ENCODE measurements at places on chromosomes 2 and 18.

- no peak for DNase-seq
These were observed 35.5 kb downstream of the ICOS start for GRCh38 chr2:203972066-203972465.

DNA sequence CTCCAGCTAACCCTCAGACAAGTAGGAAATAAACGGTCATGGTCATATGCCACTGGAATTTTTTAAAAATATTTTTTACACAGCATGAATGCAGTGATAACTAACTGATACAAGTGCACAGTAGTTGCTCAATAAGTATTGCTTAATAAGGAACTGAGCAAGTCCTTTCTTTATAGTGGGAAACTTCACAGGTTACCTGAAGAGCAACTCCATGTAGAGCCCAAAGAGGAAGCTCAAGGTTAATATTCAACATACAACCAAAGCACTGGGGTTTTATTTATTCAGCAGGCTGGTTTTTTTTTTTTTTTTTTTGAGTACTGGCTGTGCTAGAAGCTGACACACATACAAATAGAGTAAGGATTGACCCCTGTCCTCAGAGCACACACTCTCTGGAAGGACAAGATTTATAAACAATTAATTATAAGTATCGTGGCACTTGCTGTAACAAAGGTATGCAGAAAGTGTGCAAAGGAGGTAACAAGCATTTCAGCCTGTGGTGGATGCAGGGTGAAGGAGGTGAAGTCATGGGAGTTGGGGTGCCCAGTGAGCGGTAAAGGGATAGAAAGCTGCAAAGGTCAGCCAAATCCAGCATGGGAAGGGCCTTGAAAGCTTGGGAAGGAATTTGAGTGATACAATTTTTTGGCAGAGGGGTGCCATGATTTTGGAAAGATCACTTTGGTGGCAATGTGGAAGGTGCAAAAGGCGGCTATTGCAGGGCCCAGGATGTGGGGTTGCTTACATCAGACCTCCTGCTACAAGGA lies 52.7 kb downstream of the ATOH8 start:
- DNase-seq = no peak

DNA sequence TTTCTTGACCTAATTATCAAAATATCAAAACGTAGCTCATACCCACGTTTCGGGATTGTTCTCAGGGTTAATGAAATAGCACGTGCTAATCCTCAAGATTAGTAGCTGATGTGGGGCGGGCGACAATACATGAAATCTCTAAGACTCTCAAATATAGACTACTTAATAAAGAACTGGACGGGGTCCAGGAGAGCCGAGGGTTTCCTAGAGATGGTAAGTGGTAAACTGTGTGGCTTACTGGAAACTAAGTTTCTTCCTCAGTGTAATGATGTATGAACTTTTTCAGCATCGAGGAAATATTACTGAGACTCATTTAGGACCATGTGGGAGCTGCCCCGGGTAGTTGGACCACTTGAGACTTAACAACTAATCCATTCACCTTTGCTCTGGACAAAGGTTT lies 453.3 kb upstream of the SALL3 start:
- DNase-seq = no peak

GRCh38 chr2:16738361-16739225 lies 73.0 kb upstream of the CYRIA start:
- DNase-seq = no peak

- no peak for DNase-seq
These were observed 227.7 kb upstream of the ZEB2 start for GRCh38 chr2:144747571-144747970.

- DNase-seq = no peak
These were observed 126.1 kb downstream of the CTNNA2 start for GRCh38 chr2:79638954-79639353.

DNA sequence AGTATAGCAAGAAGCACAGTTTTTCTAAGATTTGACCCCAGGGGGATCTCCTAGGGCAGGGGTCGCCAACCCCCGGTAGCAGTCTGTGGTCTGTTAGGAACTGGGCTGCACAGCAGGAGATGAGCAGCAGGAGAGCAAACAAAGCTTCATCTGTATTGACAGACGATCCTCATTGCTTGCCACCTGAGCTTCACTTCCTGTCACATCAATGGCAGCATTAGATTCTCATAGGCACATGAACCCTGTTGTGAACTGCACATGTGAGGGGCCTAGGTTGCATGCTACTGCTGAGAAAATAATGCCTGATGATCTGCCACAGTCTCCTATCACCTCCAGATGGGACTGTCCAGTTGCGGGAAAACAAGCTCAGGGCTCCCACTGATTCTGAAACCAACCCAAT lies 136.2 kb downstream of the RGPD3 start:
- no peak for DNase-seq

DNA sequence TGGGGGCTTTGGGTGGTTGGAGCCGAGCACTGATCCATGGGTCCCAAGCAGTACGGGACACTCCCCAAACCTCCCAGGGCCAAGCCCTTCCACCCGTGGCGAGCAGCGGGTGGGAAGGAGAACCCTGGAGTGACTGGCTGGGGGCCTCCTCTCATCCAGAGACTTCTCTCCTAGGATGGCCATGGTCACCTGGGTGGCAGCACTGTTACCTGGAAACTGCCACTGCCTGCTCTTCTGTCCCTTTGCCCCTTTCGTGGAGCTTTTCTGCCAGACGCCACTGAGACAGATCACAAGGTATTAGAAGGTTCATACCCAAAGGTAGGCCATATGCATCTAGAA lies 26.9 kb downstream of the CENPO start:
- DNase-seq = no peak

DNA sequence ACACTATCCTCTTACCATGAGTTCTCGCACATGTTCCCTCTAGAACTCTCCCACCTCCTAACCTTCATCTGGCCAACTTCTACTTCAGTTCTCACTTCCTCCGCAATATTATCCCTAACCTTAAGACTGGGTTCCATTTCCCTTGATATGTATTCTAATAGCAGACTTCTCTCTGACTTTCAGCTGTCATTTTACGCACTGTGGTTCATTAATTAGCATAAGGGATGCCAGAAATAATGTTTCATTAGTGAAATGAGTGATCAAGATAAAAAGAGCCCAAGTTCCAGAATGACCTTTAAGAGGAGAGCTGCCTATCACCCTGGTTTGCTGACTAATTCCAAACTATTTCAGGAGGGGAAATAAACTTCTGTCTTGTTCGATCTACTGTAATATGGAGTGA lies 108.6 kb upstream of the CCDC150 start:
- DNase-seq = no peak

- DNase-seq = no peak
These were observed 205.5 kb upstream of the MYT1L start for GRCh38 chr2:2536416-2537056.

GRCh38 chr2:109386004-109386695 lies 227.6 kb downstream of the SEPTIN10 start:
- no peak for DNase-seq

GRCh38 chr2:48400553-48401164 lies 129.3 kb upstream of the STON1 start:
- no peak for DNase-seq

DNA sequence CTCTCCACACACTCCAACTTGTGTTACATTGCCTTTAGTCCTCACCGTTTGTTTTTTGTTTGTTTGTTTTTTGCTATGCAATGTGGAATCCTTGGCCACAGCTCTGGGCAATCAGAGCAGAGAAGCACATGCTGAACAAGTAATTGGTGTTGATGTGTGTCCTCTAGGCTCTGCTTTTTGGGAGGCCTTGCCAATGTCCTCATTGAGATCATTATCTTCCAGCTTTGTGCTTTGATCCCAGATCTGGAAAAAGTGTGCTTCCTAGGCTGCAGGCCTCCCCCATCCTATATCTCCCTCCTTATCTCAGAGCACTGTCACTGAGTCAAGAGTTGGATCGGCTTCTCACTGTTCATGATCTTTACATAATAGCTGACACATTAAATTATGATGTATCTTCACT lies 25.9 kb downstream of the OSR1 start:
- DNase-seq = no peak

DNA sequence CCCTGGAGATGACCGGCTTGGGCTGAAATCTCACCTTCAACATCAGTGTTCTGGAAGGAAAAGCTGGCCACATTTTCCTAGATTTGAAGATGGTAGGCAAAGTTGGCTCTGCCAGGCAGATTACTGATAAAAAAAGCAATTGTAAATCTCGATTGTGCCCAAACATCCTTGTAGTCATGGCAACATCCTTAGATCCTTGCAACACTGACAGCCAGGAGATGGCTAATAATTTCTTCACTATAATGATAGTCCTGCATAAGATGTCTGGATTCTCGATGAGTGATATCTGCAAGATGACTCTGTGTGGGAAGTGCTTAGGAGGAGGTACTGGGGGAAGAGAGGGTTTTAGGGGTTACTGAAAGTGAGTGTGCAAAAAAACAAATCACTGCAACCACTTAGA lies 149.1 kb downstream of the FSHR start:
- no peak for DNase-seq

- DNase-seq = peak; percentile 94
These were observed 87.0 kb downstream of the ALPK2 start for GRCh38 chr18:58541789-58542425.

DNA sequence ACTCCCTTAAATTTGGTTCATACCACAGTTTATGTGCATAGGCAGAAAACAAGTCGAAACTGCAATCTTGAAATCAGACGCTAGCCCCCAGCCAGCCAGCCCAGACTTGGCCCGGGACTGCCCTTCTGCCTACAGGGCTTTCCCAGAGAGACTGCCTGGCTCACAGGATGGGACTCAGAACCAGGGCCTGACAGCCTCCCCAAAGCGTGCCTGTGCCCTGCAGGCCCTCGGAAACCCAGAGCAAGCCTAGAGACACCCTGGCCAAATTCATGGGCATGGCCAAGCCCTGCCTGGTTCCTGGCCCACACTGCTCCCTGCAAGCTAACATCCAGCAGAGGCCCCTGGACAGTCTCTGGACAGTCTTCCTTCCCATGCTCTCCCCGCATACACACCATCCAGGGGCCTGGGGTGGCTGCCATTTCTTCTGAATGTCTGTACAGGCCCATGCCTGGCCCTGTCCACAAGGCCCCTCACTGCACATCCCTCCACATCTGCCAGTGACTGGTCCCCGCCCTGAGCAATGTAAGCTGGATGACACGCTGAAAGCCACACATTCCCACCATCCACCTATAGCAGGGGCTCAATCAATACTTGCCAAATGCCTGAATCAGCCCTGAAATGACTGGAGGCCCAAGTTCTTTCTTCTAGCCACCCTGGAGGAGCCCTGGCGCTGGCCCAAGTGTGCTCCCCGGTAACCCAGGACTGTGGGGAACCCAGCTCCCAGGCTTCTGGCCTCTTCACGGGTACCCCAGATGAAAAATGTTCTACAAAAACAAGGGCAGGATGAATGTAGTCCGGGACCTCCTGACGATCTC lies 73.1 kb downstream of the HDAC4 start:
- DNase-seq = no peak

GRCh38 chr18:37276111-37276890 lies 289.3 kb downstream of the CELF4 start:
- no peak for DNase-seq

GRCh38 chr2:47070155-47070919 lies 84.8 kb downstream of the STPG4 start:
- peak; percentile 67 for DNase-seq

DNA sequence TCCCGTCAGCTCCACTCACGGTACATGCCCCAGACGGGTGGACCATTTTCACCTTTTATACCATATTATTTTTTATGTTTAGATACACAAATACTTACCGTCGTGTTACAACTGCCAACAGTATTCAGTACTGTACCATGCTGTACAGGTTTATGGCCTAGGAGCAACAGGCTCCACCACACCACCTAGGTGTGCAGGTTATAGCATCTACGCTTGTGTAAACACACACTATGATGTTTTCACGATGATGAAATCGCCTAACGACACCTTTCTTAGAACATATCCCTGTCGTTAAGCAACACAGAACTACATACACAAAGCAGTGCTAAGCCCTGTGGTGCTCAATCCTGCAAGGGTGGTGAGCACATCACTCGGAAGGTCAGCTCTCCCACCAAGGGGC lies 24.5 kb downstream of the NDUFA10 start:
- DNase-seq = no peak

GRCh38 chr18:68694316-68694715 lies 20.6 kb downstream of the TMX3 start:
- no peak for DNase-seq

- peak; percentile 29 for DNase-seq
These were observed 47.6 kb downstream of the HNRNPLL start for GRCh38 chr2:38554973-38555595.

GRCh38 chr2:137031731-137032130 lies 266.4 kb downstream of the THSD7B start:
- DNase-seq = no peak
